ENCODE measurements at places on chromosomes 2 and 18.

GRCh38 chr2:219626540-219626939 is 890 bp upstream of the SLC4A3 start:
- DNase-seq: no peak

DNA sequence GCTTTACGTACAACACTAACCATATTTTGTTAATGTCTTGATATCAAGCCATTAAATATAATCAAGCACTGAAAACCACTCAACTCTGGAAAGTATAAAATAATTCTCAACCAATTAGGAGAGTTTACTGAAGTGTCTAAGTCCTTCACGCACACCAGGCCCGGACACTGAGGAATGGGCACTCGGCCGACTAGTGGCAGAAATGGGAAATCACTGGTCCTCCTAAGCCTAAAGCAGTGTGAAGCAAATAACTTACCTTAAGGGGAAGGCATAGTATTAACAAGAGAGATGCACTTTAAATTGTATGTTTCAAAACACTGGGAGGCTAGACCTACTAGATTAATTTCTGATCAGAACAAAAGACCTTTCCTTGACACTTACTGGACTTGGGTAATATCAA is 45.7 kb downstream of the FAM210A start:
- DNase-seq: no peak

DNA sequence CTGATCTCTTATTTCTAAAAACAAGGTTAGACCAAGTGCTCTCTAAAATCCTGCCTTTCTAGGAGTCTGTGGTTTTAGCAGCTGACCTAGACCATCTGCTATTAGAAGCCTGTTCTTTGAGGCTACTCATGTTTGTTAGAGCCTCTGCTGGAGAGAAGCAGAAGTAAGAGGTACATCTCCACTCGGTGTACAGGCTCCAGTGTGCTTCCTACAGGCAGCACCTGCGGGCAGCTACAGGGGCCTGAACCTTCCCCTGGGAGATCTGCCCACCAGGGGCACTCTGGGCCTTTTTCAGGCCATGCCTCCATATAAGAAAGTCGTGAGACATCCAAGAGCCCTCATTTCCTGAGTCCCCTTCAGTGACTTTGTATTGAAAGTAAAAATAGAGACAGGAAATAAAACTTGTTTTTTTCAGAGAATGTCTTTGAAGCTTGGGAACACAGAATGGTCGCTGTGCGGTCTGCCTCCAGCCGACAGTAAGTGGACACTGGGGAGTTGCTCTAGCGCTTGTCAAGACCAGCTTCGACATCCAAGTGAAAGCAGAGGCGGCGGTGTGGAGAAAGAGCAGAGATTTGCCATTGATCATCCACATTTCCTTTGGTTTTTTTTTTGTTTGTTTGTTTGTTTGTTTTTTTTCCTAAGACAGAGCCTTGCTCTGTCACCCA is 31.7 kb downstream of the ONECUT2 start:
- no peak for DNase-seq

- peak; percentile 54 for DNase-seq
These were observed 1.3 kb upstream of the LYPD6 start for GRCh38 chr2:149329068-149329467.

DNA sequence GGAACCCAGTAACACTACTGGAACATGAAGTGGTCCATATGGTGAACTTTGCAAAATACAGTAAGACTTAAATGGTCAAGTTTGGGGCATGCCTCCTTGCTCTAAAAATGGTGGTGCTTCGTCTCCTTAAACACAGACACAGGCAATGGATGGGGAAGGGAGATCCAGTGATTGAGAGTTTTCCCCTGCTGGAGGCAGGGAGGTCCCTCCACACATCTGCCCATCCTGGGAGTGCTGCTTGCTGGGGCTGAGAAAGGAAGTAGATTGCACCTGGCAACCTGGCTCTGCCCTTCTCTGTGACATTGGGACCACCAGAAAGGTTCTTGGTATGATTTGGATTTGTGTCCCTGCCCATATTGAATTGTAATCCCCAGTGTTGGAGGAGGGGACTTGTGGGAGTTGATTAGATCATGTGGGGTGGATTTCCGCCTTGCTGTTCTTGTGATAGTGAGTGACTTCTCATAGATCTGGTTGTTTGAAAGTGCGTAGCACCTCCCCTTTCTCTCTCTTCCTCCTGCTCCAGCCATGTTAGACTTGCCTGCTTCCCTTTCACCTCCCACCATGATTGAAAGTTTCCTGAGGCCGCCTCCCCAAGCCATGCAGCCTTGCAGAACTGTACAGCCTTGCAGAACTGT is 35.4 kb upstream of the SKOR2 start:
- DNase-seq: no peak

DNA sequence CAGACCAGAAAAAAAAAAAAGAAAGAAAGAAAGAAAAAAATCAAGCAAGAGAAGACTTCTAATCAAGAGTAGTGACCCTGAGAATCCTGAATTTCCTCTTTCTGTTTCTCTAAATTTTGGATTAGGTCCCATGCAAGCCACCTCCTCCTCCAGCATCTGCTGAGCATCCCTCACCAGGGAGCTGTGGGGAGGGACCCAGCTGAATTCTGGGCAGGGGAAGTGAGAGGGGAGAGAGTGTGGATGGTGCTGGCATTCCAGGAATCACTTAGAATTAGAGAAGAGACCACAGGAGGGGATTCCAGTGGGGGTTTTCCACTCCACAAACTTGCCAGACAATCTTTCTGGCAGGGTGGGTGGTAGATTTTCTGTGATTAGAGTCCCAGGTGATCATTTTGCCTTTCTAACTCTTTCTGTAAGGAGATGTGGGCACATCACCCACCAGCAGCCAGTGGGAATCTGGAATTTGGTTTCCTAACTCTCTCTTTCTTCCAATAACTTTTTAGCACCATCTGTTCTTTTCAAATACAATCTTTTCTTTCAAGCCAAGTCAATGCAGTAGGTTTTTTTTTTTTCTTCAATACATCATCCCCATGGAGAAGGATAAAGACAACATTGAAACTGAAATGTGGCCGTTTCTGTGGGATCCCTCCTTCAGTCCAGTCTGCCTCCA is 279.2 kb downstream of the CLIP4 start:
- DNase-seq: no peak

DNA sequence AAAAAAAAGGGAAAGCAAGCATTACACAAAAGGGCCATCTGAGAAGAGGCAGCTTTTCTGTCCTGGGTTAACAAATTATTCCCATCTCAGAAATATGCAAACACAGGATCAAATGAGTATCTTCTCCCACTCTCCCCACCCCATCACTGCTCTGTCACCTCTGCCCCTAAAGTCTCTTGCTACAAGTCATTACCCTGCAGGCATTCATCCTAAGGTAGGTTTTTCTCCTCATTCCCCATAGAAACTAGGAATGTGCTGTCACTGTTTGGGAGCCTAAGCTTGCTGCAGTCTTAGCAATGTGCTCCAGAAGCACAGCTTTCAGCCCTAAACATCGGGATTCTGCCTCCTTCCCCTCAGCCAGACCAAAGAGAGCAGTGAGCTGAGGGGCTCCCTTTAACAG is 3.6 kb downstream of the LRRTM1 start:
- DNase-seq: no peak

DNA sequence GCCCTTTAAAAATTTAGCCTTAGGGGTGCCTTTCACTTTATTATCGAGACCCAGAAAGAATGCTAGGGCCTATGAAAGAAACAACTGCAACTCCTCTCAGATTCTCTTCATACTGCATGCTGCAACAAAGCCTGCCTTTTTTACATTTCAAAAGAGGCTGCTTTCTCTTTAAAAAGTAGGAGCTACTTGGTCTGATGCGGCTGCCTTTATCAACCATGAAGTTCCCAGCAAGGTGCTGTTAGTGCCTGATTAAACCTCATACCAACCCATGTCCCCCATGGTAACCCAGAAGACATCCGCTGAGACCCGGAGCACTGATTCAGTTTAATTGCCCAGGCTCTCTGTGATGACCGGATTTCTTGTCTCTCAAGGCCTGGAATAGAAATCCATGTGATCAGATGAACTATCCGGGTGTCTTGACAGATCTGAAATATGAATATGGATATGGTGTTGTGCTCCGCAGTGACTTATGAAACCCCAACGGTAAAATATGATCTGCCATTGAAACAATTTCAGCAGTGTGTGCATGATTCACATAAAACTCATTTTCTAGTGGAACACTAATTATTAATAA is 368.3 kb downstream of the ZNF521 start:
- no peak for DNase-seq

- no peak for DNase-seq
These were observed 57.4 kb downstream of the PPP1R1C start for GRCh38 chr2:182043021-182043420.

DNA sequence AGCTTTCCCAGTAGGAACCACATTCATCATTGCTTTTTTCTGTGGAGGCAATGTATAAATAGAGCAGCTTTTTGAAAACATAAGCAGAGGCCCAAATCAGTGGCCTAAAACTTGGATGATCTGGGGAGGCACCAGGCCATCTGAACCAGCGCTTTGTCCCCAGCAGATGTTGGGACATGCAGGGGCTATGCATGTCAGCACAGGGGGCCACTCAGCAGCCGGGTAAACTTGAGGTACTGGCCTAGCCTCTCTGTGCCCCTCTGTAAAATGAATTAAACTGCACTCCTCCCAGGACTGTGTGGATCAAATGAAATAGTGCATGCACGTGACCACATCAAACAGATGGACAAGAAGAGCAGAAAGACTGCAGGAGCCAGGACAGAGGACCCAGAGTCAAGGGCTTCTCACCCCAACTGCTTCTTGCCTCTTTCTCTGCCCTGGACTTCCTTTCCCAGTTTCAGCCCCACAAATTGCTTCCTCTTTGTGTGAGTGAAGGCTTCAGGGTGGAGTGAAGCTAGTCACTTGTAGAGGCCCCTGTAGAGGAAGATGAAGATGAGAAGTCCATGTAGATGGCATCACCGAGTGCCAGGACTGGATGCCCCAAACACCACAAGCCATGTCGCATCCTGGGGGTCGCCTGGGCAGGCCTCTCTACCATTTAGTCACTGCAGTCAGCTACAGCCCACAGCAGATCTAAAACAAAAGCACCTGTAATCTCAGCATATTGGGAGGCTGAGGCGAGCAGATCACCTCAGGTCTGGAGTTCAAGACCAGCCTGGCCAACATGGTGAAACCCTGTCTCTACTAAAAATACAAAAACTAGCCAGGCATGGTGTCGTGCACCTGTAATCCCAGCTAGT is 53.2 kb downstream of the IMPA2 start:
- no peak for DNase-seq

DNA sequence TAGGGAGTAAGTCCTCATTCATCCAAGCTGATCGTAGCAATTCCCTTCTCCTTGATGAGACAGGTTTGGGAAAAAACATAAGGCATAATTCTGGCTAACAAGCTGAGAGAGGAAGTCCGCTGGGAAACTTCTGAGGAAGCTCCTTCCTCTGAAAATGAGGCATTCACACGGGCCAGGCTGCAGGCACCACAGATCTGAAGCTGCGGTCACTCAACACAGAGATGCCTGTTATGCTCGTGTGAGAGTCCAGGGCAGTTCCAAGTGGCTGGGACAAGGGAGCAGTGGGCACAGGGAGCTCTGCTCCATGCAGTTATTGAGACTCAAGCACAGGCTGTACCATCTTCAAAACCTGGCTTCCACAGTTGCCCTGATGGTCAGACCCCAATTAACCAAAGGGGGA is 200.9 kb upstream of the ID2 start:
- DNase-seq: no peak

GRCh38 chr18:3075491-3075890 is 62.5 kb upstream of the LPIN2 start:
- no peak for DNase-seq

GRCh38 chr2:240060977-240061591 is 7.8 kb upstream of the OR6B3 start:
- DNase-seq: peak; percentile 62

DNA sequence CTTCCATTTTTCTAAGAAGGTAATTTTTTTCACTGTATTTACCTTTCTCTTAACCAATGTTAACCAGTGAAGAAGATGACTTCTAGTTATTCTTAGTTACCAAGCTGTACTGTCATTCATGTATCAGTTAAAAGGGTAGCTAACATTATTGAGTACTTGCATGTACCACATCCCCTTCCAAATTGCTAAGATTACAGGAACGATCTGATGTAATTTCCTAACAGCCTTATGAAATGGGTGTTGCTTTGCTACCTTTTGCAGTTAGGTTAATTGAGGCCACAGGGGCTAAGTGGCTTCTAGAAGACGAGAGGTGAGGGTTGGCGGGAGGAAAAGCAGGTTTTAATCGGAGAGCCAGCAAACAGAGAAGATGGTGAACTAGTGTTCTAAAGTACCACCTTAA is 1.8 kb upstream of the SULT6B1 start:
- no peak for DNase-seq

DNA sequence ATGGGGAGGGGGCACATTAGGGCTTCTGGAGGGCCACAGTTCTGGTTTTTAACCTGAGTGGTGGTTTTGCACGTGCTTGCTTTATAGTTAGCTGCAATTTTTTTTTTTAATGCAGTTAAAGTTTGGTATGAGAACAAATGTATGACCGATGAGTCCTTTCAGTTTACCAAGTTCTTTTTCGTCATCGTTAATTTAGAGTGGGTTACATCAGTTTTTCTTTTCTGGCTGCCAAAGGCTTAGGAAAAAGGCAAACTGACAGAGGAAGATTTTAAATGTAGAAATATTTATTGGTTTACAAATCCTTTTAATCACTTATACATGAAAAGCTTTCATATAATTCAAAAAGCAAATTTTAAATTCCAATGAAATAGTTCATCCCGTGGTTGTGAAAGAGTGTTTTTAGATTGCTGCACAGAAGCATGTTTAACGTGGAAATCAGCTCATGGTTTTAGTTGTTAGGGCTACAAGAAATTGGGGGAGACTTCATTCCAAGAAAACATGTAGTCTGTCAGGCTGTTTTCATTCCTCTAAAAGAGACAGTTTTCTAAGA is 82.9 kb downstream of the MSH2 start:
- DNase-seq: no peak

- no peak for DNase-seq
These were observed 124.9 kb upstream of the GYPC start for GRCh38 chr2:126531029-126531428.

DNA sequence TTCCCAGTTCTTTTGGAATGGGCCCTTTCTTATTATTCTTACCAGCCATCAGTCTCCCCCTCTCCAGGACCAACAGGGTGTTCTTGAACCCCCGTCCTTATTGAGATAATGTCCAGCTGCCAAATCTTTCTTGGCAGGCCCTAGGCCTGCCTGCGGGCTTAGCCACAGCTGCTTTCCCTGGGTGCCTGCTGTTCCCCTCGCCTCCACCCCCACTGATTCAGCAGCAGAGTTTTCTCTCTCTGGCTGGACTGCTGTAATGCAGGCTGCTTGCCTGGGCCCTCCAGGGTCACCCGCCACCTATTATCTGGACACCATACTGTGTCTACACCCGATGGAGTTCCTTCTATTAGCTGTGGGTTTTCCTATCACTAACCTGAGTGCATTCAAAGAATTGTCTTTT is 395.4 kb upstream of the ATP5MC3 start:
- DNase-seq: no peak

- no peak for DNase-seq
These were observed 472 bp upstream of the PLEKHM3 start for GRCh38 chr2:208025814-208026184.

DNA sequence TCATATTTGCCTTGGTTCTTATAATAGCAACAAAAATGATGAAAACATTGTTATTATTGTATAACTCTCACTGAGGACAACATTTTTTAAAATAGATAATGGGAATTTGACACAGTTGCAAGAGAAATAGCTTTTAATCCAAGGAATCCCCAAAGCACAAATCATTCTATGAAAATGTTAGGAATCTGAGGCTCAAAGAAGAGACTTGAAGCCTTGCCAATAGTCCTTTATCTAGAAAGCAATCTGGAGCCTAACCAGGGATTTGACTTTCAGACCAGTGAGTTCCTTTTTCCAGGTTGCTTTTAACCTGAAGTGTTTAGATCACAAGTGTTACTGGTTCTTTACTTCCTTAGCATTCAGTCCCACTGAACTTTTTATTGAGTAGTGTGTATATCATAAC is 574.5 kb upstream of the ZEB2 start:
- no peak for DNase-seq

All from Calu3 (cell line).